Effector memory CD8-positive, alpha-beta T cell (primary cell): ENCODE measurements at places on chromosomes 12 and 14.

- DNase-seq, result no peak
Measured at GRCh38 chr12:106127338-106128126, 11.2 kb downstream of the NUAK1 start.

GRCh38 chr12:46959502-46959901 lies 119.9 kb upstream of the PCED1B start:
- no peak for DNase-seq

DNA sequence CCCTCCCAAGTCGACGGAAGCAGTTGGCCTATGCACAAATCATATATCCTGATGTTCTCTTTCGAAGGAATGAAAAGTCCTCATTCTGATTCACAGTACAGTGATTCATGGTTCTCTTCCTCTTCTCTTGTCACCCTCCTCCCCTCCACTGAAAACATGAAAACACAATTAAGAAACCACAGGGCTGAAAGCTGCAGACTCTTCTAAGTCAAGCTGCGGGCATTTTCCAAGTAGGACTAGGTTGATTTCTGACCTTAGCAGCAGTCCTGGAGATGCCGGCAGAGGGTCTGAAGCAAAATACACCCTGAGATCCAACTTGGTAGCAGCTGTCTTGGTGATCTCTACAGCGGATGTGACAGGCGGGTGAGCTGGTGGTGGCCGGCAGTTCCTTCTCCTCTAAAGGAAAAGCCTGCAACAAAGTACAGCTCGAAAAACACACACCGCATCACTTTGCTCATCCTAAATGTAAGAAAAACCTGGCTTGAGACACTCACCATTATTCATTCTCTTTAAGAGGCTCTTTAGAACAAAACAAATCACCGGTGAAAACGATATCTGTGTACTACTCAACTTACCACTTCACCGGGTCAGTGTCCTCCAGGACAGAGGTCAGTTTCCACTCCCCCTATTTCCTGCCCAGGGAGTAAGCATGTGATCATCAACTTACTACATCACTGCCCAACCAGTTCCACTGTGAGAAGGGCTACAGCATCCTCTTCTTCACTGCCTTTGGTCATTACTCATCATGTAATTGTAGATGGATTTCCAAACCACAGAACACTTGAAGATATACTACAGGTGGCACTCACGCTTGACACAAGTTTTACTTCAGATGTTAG lies 6.0 kb downstream of the TMCC3 start:
- DNase-seq, result peak; percentile 11

DNA sequence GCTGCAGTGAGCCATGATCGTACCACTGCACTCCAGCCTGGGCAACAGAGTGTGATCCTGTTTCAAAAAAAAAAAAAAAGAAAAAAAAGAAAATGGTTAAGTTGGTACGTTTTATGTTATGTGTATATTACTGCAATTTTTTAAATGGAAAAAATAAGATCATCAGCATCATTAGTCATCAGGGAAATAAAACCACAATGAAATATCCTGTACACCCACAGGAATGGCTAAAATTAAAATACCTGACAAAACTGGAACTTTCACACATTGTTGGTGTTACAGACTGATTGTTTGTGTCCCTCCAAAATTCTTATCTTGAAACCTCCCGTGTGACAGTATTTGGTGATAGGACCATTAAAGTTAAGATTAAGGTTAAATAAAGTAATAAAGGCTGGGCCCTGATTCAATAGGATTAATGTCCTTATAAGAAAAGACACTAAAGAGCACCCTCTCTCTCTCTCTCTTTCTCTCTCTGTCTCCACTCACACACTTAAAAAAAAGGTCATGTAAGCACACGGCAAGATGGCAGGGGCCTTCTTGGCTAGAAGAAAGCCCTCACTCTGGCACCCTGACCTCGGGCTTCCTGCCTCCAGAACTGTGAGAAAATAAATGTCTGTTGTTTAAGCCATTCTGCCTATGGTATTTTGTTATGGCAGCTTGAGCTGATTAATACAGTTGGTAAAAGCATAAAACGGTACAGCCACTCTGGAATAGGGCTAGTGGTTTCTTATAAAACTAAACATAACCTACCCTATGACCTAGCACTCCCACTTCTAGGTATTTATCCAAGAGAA lies 48.3 kb upstream of the ZFP36L1 start:
- DNase-seq, result no peak

DNA sequence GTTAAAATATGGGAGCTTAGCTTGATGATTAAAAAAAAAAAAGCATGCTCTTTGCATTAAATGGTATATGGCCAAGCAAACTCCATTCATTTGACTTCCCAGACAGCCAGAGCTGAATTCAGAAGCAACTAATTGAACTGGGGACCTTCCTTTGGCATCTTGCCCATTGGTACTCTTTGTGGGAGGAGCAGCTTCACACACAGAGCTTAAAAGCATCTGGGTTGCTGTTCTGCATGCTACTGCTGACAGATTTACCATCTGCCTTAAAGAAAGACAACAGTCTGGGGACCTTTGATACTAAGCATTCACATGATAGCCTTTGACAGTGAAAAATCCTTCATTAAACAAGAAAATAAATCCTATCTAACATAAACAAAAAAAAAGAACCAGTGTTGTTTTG lies 977.9 kb downstream of the TMTC2 start:
- no peak for DNase-seq

GRCh38 chr14:57293866-57294837 lies 25.4 kb downstream of the AP5M1 start:
- DNase-seq, result no peak

GRCh38 chr12:4975574-4975973 lies 65.9 kb downstream of the KCNA1 start:
- no peak for DNase-seq

DNA sequence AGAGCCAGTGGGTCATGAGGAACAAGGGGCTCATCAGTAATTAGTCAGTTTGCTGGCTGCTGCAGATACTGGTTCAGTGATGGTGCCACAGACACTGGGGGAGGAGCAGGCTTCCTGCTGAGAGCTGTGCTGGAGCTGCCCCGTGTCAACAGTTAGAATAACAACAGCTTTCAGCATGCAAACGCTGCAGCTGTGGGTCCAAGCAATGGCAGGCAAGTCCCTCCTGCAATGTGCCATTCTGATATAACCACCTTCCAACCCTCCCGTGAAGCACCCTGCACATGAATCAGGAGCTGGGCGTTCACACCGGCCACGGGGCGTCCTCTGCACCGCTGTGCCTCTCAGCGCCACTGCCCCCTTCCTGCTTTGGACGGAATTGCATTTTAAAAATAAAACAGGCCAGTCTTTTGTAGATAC lies 258.4 kb upstream of the SFSWAP start:
- no peak for DNase-seq

DNA sequence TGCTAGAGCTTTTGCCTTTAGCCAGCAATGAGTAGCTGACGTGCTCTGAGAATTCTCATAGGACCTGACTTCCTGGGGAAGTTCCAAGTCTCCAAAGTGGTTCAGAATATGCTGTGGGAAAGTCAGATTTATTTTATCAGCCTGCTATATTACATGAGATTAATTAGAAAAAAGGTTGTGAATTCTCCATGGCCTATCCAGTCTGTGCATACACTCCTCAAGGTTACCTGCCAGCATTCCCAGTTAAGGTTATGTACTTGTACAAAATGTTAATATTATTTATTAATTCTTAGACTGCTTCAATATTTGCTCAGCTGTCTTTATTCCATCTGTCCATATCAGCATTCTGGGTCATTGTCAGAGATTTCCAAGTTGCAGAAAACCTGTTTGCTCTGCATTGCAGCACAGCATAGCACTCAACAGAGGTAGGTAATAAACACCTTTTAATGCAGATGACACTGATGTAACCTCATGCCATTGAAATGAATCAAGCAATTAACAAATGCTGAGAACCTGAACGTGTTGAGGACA lies 2.7 kb upstream of the SEL1L start:
- DNase-seq, result no peak

DNA sequence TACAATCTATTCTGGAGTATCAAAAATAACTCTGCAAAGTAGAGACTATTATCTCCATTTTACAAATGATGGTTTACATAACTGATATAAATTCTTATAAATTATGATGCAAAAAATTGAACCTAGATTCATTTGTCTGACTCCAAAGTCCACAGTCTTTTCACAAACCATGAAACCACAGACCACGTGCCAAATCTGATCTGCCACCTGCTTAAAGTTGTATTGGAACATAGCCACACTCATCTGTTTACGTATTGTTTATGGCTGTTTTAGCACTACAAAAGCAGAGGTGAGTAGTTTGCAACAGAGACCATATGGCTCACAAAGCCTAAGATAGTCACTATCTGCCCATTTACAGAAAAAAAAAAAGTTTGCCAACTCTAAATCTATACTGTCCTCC lies 105.3 kb downstream of the KCNH5 start:
- no peak for DNase-seq

DNA sequence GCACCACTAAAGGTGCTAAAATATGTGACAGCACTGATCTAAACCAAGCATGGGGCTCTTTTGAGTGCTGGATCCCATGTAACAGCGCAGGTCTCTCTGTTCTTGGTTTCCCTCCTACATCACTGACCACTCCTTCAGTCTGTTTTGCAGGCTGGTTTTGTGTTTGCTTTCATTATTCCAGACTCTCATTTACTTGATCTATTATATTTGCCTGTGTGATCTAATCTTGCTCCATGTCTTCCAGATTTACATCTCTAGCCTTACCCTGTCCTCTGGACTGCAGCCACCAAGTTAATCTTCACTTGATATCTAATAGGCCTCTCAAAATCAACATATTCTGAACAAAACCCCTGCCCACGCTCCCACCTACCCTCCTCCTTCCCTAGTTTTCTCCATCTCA lies 8.6 kb downstream of the GLIPR1 start:
- no peak for DNase-seq

GRCh38 chr12:93001407-93001806 lies 72.3 kb upstream of the EEA1 start:
- no peak for DNase-seq

- no peak for DNase-seq
Measured at GRCh38 chr14:81005540-81006228, 50.3 kb downstream of the TSHR start.

GRCh38 chr14:61535032-61535431 lies 160.3 kb upstream of the HIF1A start:
- DNase-seq, result no peak

GRCh38 chr14:67951529-67952135 lies 132.1 kb downstream of the RAD51B start:
- DNase-seq, result no peak

DNA sequence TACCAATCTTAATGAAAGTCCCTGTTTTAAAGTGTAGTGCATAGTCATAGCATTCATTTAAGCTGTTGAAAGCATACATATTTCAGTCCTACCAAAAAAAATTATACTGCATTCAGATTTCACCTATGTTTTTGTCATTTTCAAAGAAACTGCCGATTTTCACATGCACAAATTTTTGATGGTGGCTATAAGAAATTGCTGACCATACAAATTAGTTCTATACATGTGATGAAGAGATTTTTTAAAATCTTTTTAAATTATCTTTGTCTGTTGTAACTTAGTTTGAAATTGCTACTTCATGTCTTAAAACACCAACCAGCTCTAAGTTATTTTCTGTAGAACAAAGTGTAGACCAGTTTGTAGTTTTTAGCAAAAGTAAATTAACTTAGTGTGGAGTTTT lies 3.5 kb upstream of the GTF2A1 start:
- no peak for DNase-seq
